SJSA1 (cell line): ENCODE measurements at places on chromosomes 1 and 21.
A peak's percentile ranks its signal among the peaks of the same experiment; 100 is the strongest.

DNA sequence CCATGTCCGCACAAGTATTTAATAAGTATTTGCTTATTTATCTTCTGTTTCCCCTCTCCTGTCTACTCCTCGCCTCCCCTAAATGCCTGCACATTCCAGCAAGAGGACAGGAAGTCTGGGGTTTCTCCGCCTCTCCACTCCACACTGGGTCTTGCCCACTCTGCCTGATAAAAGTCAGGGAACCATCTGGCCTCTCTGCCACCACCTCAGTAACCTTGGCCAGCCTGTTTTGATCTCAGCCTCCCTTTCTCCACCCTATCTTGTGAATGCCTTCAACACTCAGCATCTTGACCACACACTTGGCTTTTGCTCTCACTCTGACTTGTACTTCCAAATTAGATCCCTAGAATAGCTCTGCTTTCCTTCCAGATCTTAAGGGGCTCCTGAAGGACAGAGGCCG, 165.3 kb upstream of the UBE2U start:
- DNase-seq: peak; percentile 52

GRCh38 chr1:1213345-1214265, at the start of gene TNFRSF4:
Gene TNFRSF4 (minus strand): TSS chr1:1214153. CDS start chr1:1214127, 26 bp downstream.
- no peak for DNase-seq

DNA sequence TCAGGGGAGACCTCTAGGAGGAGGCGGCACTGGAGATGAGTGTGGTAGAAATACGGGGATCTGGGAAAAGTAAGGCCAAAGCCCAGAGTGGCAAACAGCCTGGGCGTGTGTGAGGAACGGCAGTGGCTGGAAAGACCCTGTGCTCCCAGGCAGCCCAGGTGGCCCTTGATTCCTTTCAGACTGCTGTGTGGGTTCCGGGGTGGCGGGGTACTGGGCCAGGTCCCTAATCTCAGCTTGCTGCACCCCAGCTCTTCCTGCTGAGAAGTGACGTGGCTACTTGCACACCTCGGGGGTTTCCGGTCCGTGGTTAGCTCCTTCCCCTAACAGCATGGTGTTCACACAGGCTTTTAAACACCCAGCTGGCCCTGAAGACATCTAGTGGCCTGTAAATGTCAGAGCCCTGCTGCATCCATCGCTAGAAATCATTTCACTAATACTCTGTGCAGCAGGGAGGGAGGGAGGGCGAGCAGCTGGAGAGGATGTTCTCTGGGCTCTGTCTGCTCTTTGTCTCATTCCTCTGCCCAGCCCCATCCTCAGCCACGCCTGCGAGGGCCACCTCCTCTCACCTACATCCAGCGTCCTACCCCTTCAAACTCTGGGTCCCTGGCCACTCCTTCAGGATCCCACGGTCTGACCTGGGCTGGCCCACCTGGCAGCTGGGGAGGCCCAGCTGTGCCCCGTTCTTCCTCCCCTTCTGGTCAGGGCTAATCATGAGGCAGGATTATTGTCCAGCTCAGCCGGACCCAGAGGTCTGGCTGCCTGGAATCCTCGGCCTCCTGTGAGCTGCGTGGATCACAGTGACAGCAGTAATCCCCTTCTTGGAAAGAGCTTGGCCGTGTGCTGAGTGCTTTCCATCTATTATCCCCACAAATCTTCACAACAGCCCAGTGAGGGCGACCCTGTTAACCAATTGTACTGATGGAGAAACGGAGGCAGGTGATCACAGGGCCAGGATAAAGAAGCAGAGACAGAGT, 7.2 kb downstream of the ZDHHC18 start:
- DNase-seq: no peak

- no peak for DNase-seq
Measured at GRCh38 chr1:154493276-154493675, 8.7 kb upstream of the TDRD10 start.

DNA sequence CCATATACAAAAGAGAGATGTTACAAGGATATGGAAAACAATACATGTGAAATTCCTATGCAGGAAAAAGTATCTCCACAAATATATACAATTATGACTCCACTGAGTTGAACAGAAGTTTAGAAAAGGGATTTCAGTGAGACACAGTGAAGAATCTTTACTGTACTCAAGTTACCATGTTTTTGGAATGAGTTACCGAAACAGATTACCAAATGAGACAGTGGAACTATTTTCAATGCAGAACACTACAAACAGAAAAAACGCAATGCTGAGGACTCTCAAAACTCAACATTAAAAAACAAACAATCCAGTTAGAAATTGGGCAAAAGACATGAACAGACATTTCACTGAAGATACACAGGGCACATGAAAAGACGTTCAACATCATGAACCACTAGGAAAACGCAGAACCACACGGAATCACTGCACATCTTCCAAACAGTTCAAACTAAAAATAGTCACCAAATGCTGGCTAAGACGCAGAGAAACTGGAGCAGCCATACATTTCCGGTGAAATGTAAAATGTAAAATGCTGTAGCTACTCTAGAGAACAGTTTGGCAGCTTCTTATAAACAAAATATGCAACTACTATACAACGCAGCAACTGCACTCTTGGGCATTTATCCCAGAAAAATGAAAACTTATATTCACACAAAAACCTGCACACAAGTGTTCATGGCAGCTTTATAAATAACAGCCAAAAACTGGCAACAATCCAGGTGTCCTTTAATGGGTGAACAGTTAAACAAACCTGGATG, 118.7 kb downstream of the UBR4 start:
- no peak for DNase-seq

GRCh38 chr21:38392661-38393060, 105.6 kb downstream of the ERG start:
- no peak for DNase-seq

GRCh38 chr1:89624314-89624713, 8.6 kb upstream of the LRRC8C start:
- DNase-seq: no peak

DNA sequence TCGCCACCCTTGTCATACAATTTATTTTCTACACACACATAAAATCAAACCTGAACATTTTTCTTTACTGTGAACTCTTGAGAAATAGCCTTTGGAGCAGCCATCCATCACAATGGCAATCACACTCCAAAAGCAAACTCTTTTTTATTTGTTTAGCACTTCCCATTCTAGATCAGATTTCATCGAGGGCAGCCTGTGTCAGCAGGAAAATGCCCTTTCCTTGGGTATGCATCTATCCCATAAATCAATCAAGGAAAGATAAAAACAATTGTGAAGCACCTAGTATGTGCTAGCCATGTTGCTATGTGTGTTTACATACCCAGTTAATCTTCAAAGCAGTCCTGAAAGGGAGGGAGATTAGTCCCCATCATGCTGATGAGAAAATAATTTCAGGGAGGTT, 484.1 kb upstream of the USP24 start:
- no peak for DNase-seq

GRCh38 chr1:231750818-231751362, 124.3 kb downstream of the DISC1 start:
- no peak for DNase-seq

GRCh38 chr1:4851385-4852065, 197.1 kb downstream of the AJAP1 start:
- no peak for DNase-seq

- DNase-seq: no peak
Measured at GRCh38 chr1:153277852-153278251, 18.4 kb downstream of the LORICRIN start.

DNA sequence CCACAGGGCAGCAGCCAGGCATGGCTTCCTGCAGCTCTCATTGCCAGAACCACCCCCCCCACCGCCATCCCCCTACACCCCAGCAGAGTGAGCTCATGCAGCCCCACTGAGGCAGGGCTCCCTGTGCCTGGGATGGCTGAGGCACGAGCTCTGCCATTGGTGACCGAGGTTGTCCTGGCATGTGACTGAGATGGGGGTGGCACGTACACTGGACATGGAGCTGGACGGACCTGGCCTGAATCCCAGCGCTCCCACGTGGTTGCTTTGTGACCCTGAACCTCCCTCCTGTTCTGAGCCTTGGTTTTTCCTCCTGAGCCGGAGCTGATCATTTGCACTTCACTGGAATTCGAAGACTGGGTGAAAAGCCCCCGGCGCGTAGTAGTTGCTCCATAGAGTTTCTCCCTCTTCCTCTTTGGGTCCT, 28.3 kb downstream of the ALPL start:
- DNase-seq: no peak

DNA sequence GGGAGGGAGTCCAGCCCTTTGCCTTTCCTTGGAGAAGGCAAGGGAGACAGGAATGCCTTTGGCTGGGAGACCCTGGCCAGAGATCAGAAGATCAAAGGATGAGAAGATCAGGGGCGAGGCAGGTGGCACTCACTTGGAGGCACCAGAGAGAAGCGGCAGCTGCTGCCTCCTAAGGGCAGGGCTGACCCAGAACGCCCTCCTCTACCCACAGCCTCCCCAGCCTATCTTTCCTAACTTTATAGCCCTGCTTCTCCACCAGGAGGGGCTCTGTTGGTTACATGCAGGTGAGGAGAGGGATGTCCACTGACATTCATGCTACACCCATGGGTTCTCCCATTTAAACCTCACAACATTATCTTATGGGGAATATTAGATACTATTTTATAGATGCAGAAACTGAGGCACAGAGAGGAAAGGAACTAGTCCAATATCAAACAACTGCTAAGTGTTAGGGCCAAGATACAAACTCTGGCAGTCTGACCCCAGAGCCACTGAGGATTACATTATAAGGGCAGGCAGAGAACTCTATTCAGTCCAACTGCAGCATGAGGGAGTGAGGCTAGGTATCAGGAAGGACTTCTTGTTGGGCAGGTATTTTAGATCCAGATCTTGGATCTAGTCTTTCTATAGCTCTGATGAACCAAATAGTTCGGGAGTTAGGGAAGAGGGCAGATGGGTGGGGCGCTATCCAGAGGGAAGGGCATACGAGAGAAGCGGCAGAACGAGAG, 19.9 kb downstream of the LGR6 start:
- no peak for DNase-seq

DNA sequence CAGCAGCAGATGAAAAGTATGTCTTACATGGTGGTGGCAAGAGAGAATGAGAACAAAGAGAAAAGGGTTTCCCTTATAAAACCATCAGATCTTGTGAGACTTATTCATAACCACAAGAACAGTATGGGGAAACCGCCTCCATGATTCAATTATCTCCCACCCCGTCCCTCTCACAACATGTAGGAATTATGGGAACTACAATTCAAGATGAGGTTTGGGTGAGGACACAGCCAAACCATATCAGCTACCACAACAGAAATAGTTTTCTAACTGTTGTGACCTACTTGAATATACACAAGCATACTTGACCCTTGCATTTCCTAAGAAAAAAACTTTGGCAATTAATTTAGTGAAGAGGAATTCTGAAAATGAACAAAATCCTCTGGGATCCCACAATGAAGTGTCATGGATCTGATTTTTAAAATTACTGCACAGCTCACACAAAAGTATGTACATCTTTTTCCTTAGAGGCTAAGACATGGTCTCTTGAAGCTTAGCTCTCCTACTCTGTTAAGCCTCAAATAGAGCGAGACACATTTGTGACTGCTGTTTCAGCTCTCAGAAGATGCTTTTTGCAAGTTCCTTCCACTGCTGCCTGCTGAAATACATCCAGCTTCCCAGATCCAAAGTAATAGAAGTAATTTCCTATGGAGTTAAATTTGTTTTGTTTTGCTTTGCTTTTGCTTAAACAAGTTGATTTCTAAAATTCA, 265.8 kb downstream of the DPYD start:
- DNase-seq: no peak

DNA sequence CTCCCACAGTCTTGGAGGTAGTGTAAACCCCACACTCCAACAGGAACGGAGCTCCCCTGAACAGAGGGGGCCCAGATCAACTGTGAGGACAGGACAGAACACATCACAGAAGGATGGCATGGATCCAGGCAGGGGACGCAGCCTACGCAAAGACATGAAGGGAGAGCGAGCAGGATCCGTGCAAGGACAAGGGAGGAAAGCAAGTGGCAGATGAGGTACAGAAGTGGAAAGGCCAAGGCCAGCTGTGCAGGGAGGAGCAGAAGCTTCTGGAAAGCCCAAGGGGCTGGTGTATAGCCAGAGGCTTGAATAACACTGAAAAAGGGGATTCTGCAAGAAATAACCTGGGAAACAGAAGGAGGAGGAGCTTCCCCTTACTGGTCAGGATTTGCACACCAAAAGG, 81.2 kb downstream of the SIPA1L2 start:
- DNase-seq: no peak

DNA sequence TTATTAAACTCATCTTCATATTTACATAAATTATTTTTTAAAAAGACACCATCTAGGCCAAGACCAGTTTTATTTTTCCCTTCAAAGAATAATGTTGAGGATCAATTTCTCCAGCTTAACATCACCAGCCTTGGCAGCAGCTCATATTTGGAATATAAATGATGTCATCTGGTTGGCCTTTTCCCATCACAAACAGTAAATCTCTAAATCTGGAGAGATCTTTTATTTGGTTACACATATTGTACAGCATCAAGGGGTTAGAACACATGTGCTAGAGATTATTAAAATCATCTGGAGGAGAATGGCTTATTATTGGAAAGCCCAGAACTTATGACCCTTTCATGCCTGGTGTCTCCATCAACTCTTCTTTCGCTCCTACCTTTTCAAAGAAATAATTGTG, 508.8 kb downstream of the PLPP3 start:
- no peak for DNase-seq

DNA sequence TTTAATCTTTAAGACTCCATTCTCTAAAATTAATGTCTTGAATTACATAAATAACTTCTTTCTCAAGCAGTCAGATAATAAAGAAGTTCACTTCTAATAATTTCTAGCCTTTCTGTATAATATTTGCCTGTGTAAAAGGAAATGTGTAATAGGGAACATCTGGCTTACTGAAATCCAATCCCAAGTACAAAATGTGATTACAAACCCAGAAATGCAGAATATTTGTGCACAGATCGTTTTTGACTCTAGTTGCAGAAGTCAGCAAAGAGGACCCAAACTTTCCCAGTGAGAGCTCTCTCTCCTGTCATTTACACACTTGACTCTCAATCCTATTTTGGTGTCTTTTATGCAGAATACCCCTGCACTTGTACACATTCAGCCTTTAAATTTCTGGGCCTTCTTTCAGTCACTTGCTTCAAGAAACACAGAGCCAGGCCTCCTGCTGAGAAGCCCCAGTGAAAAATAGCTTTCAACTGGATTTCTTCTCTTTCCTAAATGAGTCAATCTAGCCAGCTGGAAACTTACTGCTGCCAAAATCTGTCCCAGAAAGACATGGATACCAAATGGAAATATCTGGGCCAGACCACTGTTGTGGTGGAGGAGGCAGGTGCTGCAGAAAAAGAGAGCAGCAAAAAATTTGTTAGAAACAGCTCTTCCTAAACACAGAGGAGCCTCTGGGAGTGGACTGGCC, 68.5 kb upstream of the ADAM30 start:
- no peak for DNase-seq

GRCh38 chr1:60637651-60638050, 444.7 kb upstream of the NFIA start:
- no peak for DNase-seq
